ENCODE measurements at places on chromosomes 16 and 17.

- no peak for DNase-seq
Measured at GRCh38 chr17:27586203-27586721, 44.7 kb upstream of the LGALS9 start.

DNA sequence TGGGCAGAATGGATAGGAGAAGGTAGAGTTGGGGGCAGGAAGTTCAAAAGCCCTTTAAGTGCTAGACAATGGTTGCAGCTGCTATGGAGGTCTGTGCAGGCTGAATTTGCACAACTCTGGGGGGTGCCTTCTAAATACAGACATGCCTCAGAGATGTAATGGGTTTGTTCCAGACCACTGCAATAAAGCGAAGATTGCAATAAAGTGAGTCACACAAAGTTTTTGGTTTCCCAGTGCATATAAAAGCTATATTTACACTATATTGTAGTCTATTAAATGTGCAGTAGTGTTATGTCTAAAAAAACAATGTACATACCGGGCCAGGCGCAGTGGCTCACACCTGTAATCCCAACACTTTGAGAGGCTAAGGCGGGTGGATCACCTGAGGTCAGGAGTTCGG lies 60.5 kb upstream of the MYOCD start:
- no peak for DNase-seq

DNA sequence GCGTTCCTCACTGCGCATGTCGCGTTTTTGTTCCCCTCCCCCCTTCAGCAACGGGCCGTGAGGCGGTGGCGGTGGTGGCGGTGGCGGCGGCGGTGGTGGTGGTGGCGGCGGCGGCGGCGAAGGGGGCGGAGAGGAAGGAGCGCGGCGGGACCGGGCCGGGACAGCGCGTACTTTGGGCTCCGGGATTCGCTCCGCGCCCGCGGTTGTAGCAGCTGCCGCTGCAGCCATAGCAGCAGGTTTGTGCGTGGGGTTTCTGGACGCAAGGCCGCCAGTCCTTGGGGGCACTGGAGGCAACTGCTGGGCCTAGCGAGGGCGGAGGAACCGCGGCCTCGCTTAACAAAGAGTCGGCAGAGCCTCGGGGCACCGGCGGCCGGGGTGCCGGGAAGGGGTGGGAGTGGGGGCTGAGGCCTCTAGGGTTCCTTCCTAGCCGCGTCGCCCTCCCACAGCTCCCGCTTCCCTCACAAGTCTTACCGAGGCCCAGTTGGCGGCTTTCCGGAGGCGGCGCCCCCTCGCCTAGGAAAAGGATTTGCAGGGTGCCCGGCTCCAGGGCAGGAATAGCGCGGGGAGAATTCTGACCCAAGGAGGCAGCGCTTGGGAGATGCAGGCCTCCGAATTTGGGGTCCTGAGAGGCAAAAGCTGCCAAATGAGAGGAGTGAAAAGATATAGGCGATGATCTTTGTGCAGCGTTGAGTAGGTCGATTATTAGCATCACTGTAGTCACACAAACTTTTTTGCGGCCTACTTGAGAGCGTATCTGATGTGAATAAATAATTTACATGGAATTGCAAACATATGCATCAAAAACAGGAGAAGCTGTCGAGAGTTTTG lies at the start of gene DDX42:
Gene DDX42, plus strand, starts transcription at position 30 of the 828 bp plus-strand sequence. CDS start 12,880 bp downstream, outside the sequence.
- peak; percentile 82 for DNase-seq

DNA sequence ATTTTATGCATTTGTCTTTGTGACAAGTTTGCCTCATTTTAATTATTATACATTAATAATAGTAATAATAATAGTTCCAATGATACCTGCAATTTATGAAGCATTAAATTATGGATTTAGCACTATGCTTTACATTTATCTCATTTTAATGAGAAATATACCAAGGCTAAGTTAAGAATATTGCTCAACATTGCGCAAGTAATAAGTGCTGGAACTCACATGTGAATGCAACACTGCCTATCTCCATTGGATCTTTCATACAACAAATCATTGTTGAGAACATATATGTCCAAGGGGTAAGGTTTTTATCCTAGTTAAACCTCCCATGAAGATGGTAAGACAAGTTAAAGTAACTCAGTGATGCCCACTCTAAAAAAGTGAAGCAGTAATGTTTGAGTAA lies 703.7 kb upstream of the SOX9 start:
- DNase-seq = no peak

DNA sequence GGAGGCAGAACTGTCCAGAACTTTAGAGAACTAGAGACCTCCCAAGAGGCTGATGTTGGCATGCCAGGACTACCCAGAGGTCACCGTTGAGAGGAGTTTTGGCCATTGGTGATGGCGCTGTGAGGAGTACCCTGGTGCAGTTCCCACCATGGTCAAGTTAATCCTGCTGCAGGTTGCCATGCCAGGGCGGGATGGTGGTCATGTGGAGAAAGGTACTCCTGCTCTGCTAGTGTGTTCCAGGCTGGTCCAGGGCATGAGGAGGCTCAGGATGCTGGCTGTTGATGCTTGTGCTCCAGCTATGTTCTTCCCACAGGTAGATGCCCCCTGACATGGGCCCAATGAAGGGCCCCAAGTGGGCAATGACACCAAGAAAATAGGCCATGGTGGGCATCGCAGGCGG lies 4.1 kb upstream of the PHF12 start:
- no peak for DNase-seq
